NCI-H460 (cell line): ENCODE measurements at places on chromosomes 13 and 19. TPM values are rescaled to one million over a fixed set of nuclear protein-coding genes. Genes with fewer than 3 reads are reported as not detected.

SOHLH2 gene
- total RNA-seq = 0.32 and 0.64 TPM in 2 replicates

NKPD1 gene
- 0.07 TPM in 1 of 2 replicates, not detected in the other for total RNA-seq

GRCh38 chr13:23995283-23996073, 98.2 kb upstream of the C1QTNF9B start:
- DNase-seq = no peak

GRCh38 chr19:36963280-36963679, 47.1 kb downstream of the ZNF568 start:
- DNase-seq = no peak

- DNase-seq = no peak
These were observed 52.8 kb downstream of the RUBCNL start for GRCh38 chr13:46334035-46334822.

GRCh38 chr13:68176475-68176874, 946.3 kb upstream of the PCDH9 start:
- peak; percentile 13 for DNase-seq

GRCh38 chr19:56103027-56103614, 18.0 kb downstream of the ZNF787 start:
- no peak for DNase-seq

GRCh38 chr19:29967623-29968022, 25.6 kb downstream of the URI1 start:
- no peak for DNase-seq

DNA sequence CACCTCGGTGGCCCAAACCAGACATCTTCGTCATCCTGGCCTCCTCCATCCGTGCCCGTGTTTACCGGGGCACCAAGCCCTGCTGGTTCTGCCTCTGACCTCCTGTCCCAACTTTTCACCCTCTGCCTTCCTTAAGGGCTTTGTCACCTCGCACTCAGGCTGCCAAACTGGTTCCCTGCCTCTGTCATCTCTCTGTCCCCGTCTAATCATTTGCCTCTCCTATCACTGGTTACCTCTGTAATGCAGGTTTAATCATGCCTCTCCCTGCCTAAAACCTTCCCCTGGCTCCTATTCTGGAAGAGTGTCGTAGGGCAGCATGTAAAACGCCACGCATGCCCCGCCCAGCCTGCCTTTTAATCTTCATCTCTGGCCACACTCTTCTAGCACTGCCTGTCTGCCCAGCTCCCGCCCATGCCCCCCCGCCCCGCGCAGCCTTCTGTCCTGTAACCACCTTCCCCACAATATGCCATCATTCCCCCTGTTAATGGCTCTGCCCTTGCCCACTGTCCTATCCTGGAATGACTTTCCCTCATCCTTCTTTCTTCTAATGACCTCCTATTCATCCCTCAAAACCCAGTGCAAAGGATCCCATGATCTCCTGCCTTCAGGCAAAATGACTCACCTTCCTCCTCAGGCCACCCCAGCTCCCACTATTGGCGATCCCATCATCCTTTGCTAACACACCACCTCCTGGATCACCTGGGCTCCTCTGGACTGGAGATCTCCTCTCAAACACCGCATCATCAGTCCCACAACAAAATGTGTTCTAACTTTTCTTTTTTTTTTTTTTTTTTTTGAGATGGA, 66.7 kb downstream of the PEX11G start:
- no peak for DNase-seq

- DNase-seq = no peak
These were observed 4.9 kb downstream of the ARHGEF1 start for GRCh38 chr19:41887711-41888382.
